ENCODE measurements at places on chromosomes 4 and X.

- DNase-seq: peak; percentile 50
These were observed 28.4 kb downstream of the ZNF185 start for GRCh38 chrX:152926279-152926678.

DNA sequence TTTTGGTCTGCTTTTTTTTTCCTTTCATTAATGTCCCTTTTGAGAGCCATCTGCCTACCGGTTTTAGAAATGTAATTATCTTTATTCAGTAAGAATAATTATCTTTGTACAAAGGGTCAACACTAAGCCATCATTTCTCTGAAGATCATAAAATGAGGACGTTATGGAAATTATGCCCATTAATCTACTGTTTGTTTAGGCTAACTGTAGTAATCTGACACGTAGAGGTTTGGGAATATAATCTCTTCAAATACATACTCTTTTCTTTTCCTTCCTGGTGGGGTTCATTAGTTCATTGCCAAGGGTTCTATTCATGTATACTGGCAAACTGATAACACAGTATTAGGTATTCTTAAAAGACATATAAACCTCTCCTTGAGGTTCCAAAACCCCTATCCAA, 3.8 kb upstream of the HSD17B13 start:
- no peak for DNase-seq

DNA sequence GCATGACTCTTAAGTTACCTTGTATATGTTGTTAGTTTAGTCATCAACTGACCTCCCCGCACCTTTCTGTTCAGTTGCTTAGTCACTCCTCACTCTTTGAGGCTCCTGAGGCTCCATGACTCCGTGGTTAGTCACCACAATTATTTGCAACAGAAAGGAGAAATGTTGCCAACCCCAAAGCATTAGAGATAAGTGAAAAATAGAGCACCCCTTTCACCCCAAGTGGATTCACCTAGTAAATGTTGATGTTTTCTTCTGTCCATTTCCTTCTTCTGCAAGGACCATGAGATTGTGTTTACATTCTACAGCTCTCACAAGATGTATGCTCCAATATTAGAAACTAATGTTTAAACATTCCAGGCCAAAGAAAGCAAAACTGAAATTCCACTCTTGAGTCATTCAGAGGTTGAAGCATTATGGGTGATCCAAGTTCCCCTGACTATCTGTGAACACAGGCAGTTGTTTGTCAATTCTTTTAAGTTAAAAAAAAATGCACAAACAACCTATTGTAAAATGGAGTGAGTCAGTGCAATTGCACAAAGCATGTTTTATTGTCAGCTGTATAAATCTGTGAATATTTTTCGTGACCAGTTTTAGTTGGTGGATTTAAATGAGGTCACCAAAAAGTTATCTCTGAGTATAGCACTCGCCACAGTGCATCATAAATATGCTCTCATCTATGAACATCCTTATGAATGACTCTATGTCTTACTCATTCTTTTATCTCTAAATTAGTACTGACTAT, 552.4 kb upstream of the MAGEB2 start:
- DNase-seq: no peak

DNA sequence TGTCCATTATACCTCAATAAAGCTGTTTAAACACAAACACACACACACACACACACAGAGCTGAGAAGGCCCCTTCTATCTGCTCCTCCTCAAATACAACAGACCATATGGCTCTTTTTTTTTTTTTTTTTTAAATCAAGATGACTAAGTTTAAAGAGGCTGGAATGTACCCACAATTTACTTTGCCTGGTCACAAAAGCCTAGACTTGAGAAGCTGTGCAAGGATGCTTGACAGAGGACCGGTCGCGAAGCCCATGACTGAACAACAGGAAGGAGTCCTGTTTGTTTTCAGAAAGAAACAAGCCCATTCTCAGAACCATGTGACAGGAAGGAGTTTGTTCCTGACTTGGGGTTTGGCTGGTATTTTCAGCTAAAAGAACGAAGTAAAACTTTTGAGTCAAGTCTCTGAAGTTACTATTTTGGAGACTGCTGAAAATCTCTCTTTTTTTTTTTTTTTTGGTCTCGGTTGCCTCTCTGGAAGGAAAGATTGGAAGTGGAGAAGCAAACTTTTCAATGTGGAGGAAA, 650.9 kb upstream of the TENM3 start:
- DNase-seq: no peak

GRCh38 chr4:108683479-108683878, 33.1 kb downstream of the OSTC start:
- no peak for DNase-seq

GRCh38 chr4:41375561-41375960, 118.8 kb downstream of the UCHL1 start:
- no peak for DNase-seq

DNA sequence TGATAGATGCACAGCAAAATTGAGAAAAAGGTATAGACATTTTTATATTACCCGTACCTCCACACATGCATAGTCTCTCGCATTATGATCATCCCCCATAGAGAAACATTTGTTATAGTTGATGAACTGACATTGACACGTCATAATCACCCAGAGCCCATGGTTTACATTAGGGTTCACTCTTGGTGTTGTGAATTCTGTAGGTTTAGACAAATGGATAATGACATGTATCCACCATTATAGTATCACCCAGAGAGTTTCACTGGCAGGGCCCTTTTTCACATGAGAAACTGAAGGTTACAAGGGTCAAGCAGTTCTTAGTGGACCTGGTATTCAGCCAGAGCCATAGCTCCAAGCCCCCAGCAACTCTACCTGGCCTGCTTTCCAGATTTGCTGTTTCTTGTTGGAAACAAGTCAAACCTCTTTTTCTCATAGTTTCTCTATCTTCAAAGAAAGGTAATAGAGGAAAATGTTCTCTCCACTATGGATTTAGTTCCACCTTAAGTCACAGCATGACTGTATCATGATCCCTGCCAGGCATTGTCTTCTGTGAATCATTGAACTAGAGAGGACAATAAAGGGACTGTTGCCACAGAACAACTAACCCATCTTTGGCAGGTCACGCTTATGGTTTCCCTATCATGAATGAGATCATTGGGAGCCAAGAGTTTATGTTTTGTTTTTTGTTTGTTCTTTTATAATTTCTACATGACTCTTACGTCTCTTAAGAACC, 64.0 kb downstream of the HHIP start:
- DNase-seq: no peak

- DNase-seq: no peak
These were observed 325.2 kb downstream of the MAPK10 start for GRCh38 chr4:86034616-86035015.

DNA sequence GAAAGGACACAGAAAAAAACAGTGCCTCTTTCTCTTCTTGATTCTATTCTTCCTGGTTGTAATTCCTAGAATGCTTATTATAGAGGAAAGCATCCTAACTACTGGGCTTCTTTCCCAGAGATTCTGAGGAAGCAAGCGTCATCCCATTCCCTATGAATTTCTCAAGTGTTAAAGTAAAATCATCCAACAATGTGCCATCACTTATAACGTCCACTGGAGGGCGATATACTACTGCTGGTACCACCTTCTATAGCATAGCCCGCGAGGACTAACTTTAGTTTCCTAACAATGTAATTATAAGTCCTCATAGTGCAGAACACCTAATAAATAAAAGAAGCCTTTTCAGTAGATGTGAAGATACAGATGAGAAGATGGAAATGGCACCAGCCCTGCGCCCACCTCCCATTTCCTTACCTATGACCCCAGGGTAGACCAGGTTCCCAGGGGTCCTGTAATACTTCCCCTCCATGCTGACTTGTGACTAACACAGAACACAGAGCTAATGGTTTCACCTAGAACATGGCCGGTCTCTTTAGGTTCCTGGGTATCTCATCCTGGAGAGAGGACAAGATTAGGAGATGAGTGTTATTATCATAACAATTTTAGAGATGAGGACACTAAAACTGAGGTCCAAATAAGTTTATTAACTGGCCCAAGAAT, 4.2 kb downstream of the CENPVL3 start:
- peak; percentile 7 for DNase-seq

DNA sequence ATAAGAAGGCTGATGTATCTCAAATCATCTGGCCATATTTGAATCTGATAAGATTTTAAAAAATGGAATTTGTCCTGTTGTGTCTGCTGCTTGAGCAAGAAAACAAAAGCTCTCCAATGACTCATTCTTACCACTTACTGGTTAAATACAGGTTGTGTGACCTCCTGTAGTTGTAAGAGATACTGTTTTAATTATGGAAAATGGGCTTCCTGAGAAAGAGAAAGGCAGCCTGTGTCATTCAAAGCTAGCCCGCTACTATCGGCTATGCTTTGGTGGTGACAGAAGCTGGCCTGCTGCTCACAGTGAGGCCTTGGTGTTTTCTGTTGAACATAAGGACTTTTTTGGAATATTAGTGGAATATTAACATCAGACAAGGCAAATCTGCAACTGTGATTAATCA, 1722.1 kb upstream of the PCDH10 start:
- no peak for DNase-seq

- no peak for DNase-seq
These were observed 11.4 kb downstream of the FAM120C start for GRCh38 chrX:54171527-54172250.

GRCh38 chrX:42943051-42943974, 165.3 kb upstream of the PPP1R2C start:
- peak; percentile 47 for DNase-seq

DNA sequence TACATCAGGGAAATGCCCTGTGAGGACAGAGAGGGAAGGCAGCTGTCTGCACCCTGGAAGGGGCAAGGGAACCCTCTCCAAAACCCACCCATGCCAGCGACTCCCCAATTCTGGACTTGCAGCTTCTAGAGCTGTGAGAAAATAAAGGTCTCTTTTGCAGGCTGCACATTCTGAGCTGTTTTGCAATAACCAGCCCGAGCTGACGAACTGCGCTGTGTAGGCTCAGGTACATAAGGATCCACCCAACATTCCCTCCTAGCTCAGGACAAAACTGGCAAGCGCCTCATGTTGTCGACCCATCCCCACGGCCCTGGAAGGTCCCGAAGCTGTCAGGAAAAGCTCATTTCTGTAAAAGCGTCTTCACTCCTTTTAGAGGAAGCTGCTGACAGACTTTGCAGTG, 271.8 kb downstream of the CRLF2 start:
- no peak for DNase-seq

DNA sequence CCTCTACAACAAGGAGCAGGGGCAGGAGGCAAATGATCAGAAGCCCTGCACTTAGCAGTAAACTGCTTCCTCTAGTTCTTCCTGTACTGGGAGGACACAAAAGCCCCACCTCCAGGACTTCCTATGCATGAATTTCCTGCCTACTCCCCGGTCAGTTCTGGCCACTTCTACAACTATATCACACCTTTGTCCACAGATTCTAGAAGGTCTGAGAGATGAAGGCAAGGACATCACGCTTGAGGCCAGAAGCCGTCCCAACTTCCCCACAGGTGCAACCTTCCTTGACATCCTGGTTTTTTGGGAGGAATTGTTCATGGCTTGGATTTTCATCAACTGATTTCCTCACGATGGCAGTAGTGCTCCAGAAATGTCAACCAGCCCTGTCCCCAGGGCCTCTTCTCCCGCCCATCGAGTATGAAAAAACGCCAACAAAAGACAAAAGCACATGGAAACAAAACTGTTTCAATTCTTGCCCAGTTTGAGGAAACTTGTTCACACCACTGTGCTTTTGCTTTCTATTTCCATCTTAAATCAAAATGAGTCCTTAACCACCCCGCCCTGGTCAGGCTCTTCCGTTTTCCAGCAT, 206.5 kb upstream of the STK26 start:
- DNase-seq: peak; percentile 86

DNA sequence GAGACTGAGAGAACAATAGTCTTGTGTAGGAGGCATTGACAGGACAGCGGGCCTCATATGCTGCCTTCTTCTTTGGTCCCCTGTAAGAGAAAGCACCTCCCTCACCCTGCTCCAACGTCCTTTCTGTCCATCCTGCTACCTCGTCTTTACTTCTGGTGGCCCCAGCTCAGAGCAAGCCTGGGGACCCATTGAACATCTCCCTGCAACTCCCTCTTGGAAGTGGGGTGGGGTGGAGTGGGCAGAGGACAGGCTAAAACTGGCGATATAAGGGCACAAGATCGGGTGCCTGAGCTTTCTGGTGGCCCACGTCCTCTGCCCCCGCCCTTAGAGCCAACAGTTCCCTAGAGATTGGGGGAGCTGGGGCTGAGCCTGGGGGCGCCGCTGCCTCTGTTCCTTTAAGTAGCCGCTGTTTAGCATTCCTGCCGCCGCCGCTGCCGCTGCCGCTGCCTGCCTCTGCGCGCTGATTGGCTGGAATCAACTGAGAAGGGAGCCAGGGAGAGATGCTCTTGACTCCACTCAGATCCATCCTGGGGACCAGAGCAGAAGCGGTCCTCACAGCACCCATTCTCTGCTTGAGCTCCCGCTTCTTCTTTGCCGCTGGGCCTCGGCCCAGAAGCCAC, at the start of gene DLG3:
TSS of gene DLG3 (plus strand) at position 510 of the 620 bp plus-strand sequence. CDS start 367 bp downstream, outside the sequence.
- DNase-seq: no peak

DNA sequence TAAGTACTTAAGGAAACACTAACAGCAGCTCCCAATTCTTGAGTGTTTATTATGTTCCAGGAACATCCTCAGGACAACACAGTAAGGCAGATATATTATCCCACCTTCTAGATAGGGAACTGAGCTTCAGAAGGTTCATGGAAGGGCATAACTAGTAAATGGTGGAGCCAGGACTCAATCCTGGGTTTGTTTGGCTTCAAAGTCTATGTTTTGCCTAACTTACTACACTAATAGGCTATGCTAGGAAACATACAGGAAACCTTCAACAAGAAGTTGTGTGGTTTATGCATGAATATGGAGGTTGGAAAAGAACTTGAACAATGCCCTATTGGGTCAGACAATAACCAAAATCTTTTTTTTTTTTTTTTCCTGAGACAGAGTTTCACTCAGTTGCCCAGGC, 72.5 kb upstream of the GPR34 start:
- DNase-seq: no peak

DNA sequence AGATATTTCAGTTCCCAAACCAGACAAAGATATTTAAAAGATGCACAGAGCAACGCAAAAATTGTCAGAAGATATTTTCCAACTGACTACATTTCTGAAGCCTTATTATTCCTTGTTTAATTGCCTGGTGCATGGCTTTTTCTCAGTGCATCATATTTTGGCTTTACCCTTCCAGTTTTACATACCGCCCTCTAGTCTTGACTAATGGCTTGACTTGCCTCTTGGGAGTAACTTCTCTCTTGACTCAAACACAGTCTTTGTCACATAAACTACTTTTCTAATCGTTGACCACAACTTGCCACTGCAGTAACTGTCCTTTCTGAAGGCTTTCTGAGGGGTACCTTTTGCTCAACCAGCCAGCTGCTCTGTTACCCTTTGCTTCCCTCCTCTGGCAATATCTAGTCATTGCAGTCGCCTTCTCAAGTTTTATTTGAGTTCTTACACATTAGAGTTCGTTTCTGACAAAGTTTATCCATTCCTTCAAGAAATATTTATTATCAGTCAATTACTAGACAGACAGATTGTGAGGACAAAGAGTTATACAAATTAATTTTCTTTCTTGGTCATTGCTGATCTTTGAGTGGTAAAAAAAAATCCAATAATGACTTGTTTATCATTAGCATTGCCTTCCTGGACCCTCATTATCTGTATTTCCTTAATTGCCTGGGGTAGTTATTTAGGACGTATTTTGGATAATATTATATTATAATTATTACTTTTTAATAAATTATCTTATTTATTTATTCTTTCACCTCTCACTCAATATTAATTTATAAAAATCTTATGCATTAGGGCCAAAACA, 506.9 kb upstream of the PCDH10 start:
- no peak for DNase-seq

GRCh38 chr4:159219862-159220261, 117.0 kb downstream of the RAPGEF2 start:
- DNase-seq: no peak

- DNase-seq: no peak
These were observed 132.5 kb downstream of the DHX15 start for GRCh38 chr4:24451870-24452269.
